Esophagus squamous epithelium (tissue), 5 donors: ENCODE measurements at places on chromosomes 5 and 9.

DNA sequence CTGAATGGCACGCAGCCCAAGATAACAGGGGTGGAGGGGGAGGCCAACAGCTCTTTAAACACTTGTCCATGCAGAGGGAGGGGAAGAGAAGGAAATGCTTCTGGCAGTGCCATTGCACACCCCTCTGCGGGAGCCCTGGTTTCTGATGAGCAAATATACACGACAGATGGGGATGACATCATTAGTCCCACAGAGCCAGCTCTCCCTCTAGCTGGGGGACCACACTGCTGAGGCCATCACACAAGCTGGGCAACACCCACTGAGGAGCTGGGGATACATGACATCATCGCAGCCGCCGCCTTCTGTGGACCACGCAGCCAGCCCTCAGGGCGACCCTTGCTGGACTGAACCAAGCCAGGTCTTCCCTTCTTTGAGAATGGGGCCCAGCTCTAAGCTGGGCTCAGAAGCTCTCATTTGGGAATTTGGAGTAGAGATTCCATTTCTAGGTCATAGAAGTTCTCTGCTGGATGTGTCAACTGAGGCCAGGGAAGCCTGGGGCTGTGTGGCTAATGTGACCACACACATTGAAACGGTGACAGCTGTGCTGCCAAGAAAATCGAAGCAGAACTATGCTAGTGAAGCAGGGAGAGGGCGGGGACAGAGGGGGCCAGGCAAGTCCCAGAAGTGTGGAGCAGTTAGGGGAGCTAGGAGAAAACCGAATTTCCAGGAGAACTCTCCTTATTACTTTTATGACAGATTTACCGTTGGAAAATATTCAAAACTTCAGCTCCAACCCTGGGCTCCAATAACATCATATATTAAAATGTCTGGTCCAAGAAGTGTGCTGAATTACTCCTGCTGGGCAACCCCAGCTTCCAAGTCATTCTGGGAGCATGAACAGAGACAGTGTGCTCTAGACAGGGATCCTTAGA, 79.5 kb downstream of the PRRT1B start:
- DNase-seq: no peak

GRCh38 chr9:37066139-37066725, 32.2 kb upstream of the PAX5 start:
- no peak for DNase-seq

GRCh38 chr9:5593904-5594303, 35.0 kb upstream of the RIC1 start:
- DNase-seq: no peak

GRCh38 chr9:84655447-84655846, 14.1 kb upstream of the NTRK2 start:
- no peak for DNase-seq

- no peak for DNase-seq
Observed at GRCh38 chr5:84718377-84718776, 333.7 kb upstream of the EDIL3 start.

GRCh38 chr9:136222906-136223285, 18.0 kb upstream of the LHX3 start:
- no peak for DNase-seq

DNA sequence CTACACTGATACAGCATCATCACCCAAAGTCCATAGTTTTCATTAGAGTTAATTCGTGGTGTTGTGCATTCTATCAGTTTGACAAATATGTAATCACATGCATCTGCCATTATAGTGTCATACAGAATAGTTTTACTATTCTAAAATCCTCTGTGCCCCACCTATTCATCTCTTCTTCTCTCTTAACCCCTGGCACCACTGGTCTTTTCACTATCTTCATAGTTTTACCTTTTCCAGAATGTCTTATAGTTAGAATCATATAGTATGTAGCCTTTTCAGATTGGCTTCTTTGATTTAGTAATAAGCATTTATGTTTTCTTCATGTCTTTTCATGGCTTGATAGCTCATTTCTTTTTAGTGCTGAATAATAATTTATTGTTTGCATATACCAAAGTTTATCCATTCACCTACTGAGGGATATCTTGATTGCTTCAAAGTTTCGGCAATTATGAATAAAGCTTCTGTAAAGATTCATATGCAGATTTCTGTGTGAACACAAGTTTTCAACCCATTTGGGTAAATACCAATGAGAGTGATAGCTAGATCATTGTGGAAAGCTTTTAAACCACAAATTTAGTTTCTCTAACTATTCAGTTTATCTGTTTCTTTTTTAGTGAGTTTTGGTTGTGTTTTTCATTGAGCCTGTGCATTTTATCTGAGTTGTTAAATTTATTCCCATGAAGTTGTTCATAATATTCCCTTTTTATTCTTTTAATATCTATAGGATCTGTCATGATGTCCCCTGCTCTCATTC, 84.9 kb downstream of the RALGPS1 start:
- no peak for DNase-seq

DNA sequence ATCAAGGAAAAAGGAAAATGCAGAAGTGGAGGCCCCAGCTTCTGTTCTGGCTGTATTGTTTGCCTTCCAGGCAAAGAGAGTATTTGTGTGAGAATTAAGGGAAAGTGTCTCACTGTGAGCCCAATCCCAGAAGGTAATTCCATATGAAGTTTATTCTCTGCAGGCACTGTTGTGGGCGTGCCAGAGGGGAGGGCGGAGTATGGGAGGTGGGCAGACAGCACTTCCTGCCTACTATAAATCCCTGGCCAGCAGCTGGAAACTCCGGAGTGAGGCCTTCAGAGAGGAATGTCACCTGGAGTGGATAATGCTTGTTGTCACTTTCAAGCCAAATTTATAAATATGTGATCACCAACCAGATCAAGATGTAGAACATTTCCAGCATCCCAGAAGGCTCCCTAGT, 209.5 kb downstream of the ARHGAP26 start:
- DNase-seq: no peak

DNA sequence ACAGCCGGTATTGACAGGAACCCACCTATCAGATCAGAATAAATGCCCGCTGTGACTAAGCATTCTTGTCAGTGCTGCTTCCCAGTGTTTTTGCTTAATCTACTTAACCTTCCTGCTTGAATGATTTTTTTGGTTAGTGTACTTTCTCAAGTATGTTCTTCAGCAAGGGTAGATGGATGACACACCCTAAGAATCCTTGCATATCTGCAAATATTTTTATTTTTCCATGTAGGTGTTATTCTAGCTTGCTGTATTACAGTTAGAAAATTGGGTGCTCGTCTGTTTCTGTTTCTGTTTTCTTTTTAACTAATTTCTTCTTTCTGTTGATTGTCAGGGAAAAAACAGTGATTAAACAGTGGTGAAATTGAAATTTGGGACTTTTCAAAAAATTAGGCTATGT, 64.5 kb downstream of the SEC61B start:
- DNase-seq: no peak

- DNase-seq: no peak
Observed at GRCh38 chr9:1173993-1174392, 123.8 kb downstream of the DMRT2 start.

GRCh38 chr5:150508828-150509227, 897 bp downstream of the NDST1 start:
- no peak for DNase-seq

DNA sequence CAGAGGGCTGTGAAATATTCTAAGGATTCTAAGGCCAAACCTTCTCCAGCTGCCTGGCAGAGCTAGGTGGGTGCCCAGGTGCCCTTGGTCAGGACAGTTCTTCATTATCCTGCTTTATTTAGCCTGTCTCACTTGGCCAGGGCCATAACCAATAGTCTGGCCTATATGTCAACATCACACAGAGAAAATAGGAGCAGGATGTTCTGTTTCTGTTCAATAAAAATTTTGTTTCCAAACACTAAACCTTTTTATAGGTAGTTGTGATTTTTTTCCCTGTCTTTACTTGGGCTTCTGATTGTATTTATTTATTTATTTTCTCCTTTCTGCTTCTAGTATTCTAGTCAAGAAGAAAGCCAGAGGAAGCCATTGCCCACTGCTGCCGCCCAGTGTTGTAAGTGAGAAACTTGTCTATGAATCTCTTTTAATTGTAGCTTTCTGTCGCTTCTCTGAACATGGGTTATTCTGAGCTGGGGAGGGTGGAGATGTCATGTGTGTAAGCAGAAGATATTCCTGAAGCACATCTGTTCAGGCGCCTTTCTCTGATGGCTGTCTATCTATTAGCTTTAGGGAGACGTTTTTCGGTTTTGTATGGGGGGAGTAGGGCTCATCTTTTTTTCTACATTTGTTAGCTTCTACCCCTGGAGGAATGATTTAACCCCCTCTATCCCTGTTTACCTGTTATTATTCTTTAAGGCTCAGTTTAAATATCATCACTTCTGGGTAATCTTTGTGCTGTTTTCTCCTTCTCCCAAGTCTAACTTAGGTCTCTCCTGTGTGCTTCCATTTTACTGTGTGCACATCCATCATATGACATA, 97.1 kb downstream of the UNC13B start:
- no peak for DNase-seq

GRCh38 chr5:135488727-135489465, 36.7 kb upstream of the TIFAB start:
- no peak for DNase-seq

- DNase-seq: no peak
Observed at GRCh38 chr9:94944626-94945025, 218.1 kb downstream of the AOPEP start.

- no peak for DNase-seq
Observed at GRCh38 chr5:115180165-115180709, 10.5 kb upstream of the TRIM36 start.

DNA sequence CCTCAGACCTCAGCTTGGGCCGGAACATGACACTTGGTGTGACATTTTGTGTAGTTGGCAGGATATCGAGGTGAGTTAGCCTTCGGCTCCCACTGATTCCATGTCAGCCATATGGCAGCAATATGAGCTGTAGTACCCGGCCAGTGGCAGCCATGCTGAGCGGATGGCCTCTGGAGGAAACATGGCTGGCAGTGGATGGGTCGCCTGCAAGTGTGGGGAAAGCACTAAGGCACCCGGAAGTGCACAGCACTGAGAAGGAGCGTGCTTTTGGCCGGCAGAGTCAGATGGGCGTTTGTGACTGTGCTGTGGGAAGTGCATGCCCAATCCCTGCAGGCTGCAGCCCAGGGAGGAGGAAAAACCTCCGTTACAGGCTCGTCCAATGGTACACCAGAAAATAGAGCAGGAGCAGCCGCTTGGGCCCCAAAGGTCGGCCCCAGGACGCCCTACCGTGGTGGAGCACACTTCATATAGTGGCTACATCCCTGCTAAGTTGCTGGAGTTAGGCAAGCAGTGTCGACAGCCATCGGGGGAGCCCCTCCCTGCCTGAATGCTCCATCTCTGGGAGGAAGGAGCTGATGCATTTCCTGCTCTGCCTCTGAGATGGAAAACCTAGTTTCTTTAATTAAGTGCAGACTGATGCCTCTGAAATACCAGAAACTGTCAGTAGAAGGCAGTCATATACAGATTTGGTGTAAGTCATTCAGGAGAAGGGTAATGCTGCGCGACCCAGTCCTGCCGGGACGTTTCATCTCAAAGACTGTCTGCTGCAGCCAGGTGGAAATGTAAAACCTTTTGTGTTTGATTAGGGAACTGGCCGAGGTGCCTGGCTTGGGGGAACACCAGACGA, 2185.8 kb upstream of the ACO1 start:
- DNase-seq: no peak

- DNase-seq: no peak
Observed at GRCh38 chr5:180047667-180048066, 23.9 kb downstream of the RNF130 start.

GRCh38 chr5:168443533-168443932, 42.7 kb upstream of the RARS1 start:
- no peak for DNase-seq

DNA sequence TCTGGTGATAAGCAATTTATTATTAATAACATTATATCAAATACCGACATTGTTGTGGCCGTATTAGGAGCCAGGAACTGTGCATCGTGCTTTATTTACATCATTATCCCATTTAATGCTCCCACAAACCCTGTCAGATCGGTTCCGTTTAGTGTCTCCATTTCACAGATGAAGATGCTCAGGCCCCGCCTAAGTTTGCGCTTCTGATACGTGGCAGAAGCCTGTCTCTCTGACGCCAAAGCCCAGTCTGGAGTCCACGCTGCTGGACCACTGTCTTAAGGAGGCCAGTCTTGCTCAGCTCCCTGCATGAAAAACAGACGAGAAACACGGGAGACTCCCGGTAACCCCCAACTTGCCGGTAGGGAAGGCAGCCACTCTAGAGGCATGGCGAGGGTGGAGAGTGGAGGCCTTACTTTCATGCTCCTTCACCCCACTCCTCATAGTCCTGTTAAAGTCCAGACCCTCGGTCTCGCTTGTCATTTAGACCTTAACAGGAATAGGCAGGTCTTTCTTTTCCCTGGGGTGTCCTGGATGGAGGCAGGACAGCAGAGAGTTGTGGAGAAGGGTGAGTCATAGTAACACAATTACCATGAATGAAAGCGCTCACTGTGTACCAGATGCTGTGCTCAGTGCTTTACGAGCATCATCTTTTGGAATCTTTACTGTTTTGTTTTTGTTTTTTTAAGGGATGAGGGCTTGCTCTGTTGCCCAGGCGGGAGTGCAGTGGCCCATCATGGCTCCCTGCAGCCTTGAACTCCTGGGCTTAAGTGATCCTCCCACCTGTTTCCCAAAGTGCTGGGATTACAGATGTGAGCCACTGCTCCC, 872 bp downstream of the TXNDC15 start:
- no peak for DNase-seq

DNA sequence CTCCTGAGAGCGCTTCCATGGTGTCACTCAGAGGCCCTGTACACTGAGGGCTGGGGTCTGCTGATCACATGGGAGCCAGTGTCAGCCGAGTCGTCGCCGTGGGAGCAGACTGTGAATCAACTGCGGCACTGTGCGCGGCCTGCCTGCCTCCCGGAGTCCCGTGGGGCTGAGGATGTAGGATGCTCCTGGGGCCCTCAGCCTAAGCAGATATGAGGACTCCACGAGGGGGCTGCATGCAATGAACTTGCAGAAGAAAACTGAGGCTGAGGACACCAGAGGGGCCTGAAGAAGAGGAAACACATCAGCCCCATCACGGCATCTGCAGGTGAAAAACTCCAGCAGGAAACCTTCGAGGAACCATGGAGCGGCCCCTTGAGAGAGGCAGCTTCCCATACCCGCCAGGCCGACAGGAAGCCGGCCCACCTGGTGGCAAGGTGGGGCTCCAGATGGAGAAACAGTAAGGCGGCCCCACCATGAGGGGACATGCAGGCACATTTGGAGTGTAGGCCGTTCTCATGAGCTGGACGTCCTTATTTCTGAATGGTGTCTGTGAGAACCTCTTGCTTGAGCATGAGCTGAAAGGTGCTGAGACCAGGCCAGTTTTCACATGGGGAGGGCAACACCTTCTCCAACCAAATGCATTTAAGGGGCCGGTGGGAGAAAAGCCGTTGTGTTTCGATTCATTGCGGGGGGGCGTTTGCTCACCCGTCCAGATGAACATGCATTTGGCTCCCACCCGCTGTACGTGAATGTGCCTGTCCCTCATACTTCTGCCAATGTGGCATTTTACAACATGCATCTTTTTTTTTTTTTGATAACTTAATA, 35.2 kb upstream of the ADAMTS2 start:
- DNase-seq: no peak

GRCh38 chr9:136095070-136096058, at the start of gene NACC2:
Gene NACC2 (minus strand): TSS chr9:136095289. CDS start chr9:136050521, 44,768 bp downstream.
- no peak for DNase-seq

GRCh38 chr5:34618371-34619065, 37.6 kb upstream of the RAI14 start:
- no peak for DNase-seq
